ENCODE measurements at places on chromosomes 6 and 20.
A peak's percentile ranks its signal among the peaks of the same experiment; 100 is the strongest.

- peak; percentile 68 for DNase-seq
Measured at GRCh38 chr6:6851059-6851948, 256.5 kb upstream of the RREB1 start.

- DNase-seq: no peak
Measured at GRCh38 chr6:63245909-63246308, 34.6 kb downstream of the FKBP1C start.

DNA sequence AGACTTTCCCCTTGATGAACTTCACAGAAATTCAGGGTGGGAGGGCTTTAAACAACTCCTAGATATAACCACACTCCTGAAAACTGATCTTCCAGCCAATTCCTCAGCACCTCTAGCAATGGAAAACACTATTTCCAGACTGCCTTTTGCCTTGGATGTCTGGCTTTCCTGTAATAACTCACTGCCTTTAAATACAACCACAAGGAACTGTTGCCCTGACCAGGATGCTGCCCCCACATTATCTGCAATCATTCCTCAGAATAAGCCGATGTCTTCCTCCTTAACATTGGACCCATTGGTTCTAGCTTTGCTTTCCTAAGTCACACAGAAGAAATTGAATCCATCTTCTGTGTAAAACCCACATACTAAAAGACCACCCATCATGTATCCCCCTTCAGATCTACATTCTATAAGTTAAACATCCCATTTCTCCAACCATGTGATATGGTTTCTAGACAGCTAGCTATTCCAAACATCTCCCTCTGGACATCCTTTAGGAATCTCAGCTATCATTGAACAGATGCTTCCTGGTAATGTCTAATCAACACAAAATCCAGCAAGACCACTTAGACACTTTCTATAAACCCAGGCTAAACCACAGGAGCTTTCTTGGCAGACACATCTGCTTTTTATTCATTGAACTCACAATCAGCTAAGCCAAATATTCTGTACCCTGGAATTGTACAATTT lies 95.9 kb upstream of the KCNQ5 start:
- DNase-seq: no peak

DNA sequence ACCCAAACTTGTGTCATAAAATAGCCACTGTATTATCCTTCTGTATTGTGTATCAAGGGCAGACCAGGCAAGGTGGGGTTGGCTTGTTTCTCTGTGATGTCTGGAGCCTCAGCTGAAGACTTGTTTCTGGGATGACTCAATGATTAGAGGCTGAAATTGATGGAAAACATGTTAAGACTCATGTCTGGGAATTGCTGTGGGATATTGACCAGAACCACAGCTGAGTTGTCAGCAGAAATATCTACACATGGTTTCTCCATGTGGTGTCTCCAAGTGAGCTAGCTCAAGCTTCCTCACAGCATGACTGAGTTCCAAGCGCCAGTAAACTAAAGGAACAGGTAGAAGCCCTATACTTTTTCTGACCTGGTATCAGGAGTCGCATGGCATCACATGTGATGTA lies 128.5 kb upstream of the SYNDIG1 start:
- no peak for DNase-seq

GRCh38 chr6:113416170-113416569 lies 441.0 kb upstream of the MARCKS start:
- DNase-seq: no peak

GRCh38 chr6:28712982-28713381 lies 187.3 kb downstream of the GPX5 start:
- no peak for DNase-seq

GRCh38 chr20:52076164-52076563 lies 115.4 kb downstream of the ZFP64 start:
- DNase-seq: no peak

GRCh38 chr6:159715605-159716004 lies 11.7 kb upstream of the WTAP start:
- DNase-seq: no peak

- no peak for DNase-seq
Measured at GRCh38 chr6:168021581-168021980, 24.1 kb downstream of the KIF25 start.

GRCh38 chr20:4605166-4605565 lies 116.5 kb upstream of the PRND start:
- DNase-seq: no peak

DNA sequence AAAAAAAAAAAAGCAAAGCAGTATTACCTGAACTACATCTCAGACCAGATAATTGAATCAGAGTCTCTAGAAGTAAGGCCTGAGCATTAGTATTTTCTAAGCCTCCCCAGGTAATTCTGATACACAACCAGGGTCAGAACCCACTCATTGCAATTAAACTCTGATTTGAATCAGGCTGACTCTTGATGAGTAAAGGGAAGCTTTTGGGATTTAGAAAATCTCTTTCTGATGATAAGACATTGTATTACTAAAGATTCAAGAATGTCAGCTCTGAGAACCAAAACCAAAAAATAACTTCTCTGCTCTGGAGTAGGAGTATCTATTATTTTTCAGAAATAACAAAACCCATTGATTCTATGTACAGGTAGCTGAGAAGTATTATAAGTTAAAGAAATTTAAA lies 100.1 kb upstream of the COL21A1 start:
- no peak for DNase-seq

GRCh38 chr20:59807909-59808728 lies 125.3 kb downstream of the SYCP2 start:
- no peak for DNase-seq

DNA sequence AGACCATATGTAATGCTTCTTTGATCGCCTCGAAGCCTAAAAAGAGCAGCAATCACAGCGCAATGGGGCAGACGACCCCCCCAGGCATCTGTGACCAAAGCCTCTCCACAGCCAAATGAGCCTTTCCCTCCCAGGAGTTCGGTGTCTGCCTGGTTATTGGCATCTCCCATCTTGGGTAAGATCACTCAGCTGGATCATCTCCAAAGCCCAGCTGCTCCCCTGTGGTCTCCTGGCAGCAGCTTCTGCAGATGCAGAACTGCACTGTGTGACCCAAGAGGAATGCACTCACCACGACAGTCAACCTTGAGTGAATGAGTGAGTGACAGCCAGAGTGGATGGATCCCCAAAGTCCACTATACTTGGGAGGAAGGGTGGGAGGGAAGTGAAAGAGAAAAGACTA lies 44.8 kb upstream of the IYD start:
- DNase-seq: no peak

- no peak for DNase-seq
Measured at GRCh38 chr6:19325335-19325789, 511.8 kb upstream of the ID4 start.

GRCh38 chr6:135397172-135397952 lies 100.2 kb downstream of the AHI1 start:
- DNase-seq: no peak

DNA sequence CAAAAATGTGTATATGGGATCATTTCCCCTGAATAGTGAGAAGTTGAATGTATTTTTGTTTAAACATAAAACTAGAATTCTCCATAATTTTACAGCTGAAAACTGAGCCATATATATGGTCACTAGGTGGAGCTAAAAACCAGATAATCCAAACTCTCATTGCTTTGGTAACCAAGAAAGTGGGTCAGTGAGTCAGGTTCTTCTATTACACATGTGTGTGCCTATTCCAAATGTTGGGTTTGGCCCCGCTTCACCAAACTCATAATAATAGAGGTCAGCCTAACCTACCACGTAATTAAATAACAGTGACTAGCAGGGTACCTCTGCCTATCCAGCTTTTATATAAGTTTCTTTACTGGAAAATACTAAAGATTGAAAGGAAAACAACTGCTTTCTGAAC lies 19.3 kb upstream of the RNGTT start:
- peak; percentile 65 for DNase-seq

- no peak for DNase-seq
Measured at GRCh38 chr6:22747571-22747970, 178.2 kb downstream of the HDGFL1 start.

DNA sequence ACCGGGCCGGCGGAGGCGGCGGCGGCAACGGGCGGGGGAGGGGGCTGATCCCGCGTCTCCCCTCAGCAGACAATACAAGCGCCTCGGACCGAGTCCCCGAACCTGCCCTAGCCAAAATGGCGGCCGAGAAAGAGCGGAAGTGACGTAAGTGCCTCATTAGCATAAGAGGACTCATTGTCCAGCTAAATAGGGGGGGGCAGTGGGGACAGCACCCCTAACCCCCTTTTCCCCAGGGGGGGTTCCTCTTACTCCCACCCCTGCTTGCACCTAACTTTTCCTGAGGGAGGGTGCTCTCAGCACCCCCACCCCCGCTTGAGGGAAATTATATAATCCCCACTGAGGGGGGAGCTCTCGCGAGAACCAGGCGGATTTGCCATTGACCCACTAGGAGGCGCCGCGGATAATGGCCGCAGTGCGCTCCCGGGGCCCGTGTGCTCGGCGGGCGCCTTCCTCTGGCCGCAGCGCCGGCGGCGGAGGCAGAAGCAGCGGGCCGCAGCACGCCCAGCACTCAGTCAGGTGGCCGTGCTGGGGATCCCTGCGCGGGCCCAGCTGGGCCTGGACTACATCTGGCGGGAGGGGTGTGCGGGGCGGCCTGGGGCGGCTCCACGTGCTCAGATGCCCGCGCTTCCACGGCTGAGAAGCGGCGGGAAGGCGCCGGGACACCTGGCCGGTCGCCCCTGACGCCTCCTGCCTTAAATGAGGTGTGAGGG lies at the start of gene ADNP:
Gene ADNP (minus strand): TSS at position 132 of the 710 bp plus-strand sequence. CDS start 27,441 bp downstream, outside the sequence.
- DNase-seq: peak; percentile 98
